ENCODE measurements at places on chromosomes 2 and 18. TPM values are rescaled to one million over a fixed set of nuclear protein-coding genes. Genes with fewer than 3 reads are reported as not detected.

GRCh38 chr2:20213651-20214565 lies 11.0 kb downstream of the SDC1 start:
- DNase-seq: no peak

DNA sequence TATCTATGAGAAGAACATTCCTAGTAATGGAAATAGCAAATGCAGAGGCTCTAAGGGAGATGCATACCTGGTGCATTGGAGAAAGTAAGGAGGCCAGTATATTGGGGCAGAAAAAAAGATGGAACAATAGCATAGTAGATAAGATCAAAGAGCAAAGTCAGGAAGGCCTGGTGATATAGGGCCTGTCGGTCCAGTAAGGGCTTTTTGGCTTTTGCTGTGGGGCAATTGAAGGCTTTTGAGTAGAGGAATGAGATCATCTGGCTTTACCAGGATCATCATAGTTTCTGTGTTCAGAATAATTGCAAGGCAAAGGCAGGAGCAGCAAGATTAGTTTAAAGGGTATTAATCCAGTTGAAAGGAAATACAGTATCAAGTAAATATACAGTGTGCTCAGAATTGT lies 111.8 kb downstream of the EHBP1 start:
- DNase-seq: no peak

DNA sequence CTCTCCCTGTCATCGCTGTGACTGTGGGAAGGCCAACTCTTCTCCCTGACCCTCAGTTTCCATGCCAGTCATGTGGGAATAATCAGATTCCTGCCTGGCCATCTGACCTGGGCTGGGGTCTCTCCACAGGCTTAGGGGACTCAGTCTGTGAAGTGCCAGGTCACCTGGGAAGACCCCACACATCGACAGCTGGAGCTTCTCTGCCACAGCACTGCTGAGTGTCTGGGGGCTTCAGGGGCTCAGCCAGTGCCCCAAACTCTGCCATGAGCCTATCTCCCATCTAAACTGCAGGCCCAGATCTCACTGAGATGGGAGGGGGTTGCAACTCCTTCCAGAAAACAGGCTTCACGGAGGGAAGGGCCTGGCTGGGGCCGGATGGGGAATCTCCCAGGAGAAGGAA lies 42.0 kb upstream of the OTOS start:
- no peak for DNase-seq

ATRAID gene
- 87.1 TPM for total RNA-seq

DNA sequence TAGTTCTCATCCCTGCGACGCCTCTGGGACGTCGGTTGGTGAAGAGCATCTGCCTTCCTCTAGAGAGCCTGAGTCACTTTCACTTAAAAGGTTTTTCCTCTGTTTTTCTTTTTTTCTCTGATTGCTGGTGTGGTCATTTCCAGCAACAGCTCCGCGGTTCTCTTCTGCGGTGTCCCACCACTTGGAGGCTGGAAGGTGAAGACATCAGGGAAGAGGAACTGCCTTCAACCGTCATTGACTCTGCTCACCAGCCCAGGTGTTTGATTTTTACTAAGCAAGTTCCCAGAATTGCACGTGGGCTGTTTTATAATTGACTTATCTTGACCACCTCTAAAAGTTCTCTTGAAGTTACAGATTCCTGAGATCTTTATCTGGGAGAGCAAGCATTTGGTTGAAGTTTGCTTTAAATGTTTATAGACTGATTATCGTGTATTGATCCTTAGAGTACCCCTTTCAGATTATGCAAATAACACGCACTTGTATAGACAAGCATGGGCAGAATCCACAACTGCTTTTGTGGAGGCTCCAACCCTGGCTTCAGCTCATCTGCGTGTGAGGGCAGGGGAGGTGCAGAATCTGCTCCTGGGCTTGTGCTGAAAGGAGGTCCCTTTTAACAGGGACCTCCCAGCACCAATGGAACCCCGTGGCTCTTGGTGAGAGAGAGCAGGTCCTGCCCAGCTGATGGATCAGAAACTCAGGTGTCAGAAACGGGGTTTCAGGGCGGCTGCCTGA lies 3.5 kb downstream of the CTDP1 start:
- no peak for DNase-seq

- DNase-seq: no peak
Observed at GRCh38 chr2:58803192-58803591, 562.1 kb upstream of the FANCL start.
